ENCODE measurements at places on chromosomes 3 and 15. TPM values are rescaled to one million over a fixed set of nuclear protein-coding genes. Genes with fewer than 3 reads are reported as not detected.

The ATP13A5 gene
- total RNA-seq: not detected

The SPRED1 gene
- 38.9 TPM for total RNA-seq

The SOX14 gene
- not detected for total RNA-seq

The CYP1A2 gene
- total RNA-seq: not detected

The PRRT3 gene
- total RNA-seq: 1.3 TPM

The PPARG gene
- 27.5 TPM for total RNA-seq

The GP9 gene
- not detected for total RNA-seq

The DRD3 gene
- not detected for total RNA-seq

The SLC2A2 gene
- total RNA-seq: not detected

The PATL2 gene
- total RNA-seq: 0.82 TPM

The CCDC39 gene
- total RNA-seq: not detected

The THSD4 gene
- total RNA-seq: 13.7 TPM

The XIRP1 gene
- total RNA-seq: not detected

The CCDC51 gene
- 28.3 TPM for total RNA-seq
